ENCODE measurements at places on chromosomes 16 and 17.
A peak's percentile ranks its signal among the peaks of the same experiment; 100 is the strongest.

DNA sequence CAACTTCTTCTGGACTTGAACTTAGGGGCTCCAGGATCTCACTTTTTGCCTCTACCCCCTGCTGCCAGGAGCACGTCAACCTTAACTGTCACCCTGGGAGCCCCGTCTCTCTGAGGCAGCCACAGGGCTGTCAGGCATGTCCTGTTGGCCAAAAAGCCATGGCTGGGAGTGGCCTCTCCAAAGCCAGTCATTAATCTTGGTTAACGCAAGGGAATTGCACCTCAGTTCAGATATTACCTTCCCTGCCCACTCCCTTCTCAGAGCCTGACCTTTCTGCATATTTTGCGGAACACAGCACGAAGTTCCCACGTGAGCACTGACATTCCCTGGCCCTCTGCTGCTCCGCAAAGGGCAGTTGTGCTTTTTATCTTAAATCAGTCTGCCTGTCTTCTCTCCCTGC is 44.2 kb upstream of the CIBAR2 start:
- no peak for DNase-seq

- no peak for DNase-seq
Measured at GRCh38 chr17:76544546-76545365, 4.9 kb downstream of the PRCD start.

DNA sequence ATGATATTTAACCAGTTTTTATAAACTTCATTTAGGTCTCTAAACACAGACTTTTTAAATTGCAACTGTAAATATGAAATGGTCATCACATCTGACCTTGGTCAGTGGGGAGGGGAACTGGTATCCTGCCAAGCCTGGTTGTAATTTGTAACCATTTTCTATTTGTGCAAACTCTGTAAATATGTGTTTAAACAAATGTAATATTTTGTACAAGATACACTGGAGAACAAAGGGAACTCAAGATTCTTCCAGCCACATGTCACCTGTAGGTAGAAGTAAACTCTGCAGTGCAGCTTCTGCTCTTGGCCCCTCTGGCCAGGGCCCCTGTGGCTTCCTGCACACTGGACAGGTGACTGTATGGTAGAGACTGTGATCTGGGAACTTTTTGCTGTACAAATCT is 35.8 kb downstream of the AKAP1 start:
- DNase-seq = no peak

DNA sequence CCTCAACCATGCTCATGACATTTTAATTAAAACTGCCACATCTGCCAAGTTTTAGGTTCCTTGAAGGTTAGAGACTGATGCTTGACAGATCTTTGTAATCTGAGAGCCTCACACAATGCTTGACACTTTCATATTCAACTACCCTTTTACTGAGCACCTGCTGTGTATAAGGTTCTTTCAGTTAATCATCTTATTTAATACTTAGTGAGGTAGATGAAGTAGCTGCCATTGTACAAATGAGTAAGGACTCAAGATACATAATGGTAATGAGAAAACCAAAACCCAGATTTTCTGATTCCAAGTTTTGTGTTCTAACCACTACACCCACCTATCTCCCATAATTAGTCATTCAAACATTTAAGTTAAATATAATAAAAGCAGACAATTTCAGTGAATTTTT is 35.4 kb upstream of the ARL6IP1 start:
- no peak for DNase-seq

- no peak for DNase-seq
Measured at GRCh38 chr16:87421003-87421912, 29.1 kb downstream of the MAP1LC3B start.

DNA sequence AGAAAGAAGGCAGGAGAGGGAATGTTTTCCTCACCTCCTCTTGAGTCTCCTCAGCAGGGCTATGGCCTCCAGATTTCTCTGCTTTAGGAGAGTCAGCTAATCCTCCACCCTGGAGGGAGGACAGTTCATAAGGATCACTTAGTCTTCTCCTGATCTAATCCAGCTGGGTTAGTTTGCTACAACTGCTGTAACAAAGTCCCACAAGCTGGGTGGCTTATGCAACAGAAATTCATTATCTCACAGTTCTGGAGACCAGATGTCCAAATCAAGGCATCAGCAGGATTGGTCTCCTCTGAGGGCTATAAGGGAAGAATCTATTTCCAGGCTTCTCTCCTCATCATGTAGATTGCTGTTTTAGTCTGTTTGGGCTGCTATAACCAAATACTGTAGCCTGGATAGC is 40.6 kb upstream of the XYLT1 start:
- DNase-seq = no peak

DNA sequence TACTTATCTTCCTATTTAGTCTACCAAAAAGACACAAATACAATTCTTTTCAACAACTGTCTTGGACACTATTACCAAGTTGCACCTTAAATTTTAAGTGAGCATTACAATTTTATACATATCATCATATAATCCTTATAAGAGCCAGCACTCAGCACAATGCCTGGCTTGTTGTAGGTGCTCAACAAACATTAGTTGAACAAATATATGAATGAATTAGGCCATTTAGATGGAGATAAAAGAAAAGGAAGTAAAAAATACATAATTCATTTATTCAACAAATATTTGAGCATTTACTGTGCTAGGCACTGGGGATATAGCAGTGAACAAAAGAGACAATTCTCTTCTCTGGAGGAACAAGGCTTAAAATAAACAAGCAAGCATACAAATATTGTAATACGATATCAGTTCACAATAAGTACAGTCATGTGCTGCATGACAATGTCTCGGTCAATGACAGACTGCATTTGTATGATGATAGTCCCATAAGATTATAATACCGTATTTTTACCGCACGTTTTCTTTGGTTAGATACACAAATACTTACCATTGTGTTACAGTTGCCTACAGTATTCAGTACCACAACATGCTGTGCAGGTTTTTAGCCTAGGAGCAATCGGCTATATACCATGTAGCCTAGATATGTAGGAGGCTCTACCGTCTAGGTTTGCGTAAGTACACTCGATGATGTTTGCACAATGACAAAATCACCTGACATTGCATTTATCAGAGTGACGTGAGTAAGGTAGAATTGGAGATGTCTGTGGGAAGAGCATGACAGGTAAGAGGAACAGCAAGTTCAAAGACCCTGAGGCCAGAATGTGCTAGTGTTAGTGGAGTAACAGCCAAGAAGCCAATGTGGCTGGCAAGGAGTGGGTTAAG is 86.4 kb upstream of the HS3ST2 start:
- no peak for DNase-seq

GRCh38 chr17:2758870-2759269 is 9.4 kb upstream of the CCDC92B start:
- no peak for DNase-seq

DNA sequence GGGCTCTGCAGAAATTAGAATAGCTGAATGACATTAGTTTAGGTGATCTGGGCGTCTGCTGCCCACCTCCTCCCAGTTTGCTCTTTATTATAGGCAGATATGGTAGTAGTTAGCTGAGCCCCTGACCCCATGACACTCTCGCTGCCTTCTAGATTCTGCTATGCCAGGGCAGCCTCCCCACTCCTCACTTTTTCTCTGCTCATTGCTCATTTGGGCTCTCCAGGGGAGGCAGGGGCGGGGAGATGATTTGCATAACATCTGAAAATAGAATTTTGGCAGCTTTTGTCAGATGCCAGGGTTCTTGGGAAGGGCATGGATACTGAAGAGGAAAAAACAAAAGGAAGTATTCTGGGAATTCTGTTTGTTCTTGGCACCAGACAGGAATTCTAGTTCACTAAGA is 78.0 kb upstream of the GAS7 start:
- DNase-seq = no peak

DNA sequence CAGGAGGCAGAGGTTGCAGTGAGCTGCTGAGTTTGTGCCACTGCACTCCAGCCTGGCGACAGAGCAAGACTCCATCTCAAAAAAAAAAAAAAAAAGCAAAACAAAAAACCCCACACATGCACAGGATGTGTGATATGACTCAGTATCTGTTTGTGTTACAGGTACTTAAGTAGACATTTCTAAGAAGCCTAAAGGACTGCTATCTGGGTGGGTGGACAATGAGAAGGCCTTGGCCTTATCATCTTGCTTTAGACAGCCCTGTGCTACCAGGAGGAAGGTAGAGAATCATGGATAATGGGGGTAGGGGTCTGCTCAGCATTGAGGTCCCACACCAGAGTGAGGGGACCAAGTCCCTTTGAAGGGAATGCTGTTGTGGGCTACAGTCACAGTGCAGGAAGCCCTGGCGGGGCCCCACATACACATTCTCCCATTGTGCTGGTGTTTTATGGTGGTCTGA is 26.7 kb downstream of the PLD6 start:
- DNase-seq = peak; percentile 49

- no peak for DNase-seq
Measured at GRCh38 chr17:50181144-50181543, 15.3 kb downstream of the SGCA start.
